ENCODE measurements at places on chromosomes 5 and 9. TPM values are rescaled to one million over a fixed set of nuclear protein-coding genes. Genes with fewer than 3 reads are reported as not detected.

Gene ECM2
- total RNA-seq: 65.6 TPM

Gene TAF1L
- not detected for total RNA-seq

Gene AMBP
- total RNA-seq: not detected

Gene IL13
- total RNA-seq: not detected

GRCh38 chr5:68169903-68170302, 45.7 kb upstream of the PIK3R1 start:
- DNase-seq: no peak

GRCh38 chr9:24657387-24657786, 111.7 kb upstream of the IZUMO3 start:
- DNase-seq: no peak

GRCh38 chr5:96388176-96388575, 44.9 kb downstream of the PCSK1 start:
- no peak for DNase-seq
